ENCODE measurements at places on chromosomes 2 and 18. TPM values are rescaled to one million over a fixed set of nuclear protein-coding genes. Genes with fewer than 3 reads are reported as not detected.

DNA sequence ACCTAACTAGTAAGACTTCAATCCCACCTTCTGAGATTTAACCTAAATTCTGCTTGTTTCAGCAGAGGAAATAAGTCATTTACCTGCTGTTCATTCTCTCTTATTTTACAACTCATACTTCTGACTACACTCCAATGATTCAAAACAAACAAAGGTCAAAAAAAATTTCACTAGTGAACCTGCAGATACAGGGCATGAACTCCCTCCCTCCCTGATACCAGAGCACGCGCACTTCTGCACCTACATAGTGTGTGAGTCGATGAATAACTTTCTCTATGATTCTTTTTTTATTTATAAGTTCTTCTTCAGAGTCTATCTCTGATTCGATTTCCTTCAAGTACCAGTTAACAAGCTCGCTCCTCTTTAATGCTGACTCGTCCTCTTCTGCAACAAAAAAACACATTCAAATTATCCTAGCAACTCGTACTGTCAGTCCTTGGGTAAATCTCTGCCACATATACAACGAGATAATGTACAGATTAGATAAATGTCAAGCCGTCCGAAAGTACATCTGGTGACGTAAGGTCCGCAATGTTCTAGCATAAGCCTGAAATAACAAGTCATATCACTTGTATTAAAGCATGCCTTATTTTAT lies 7.4 kb upstream of the LCT start:
- no peak for DNase-seq

DNA sequence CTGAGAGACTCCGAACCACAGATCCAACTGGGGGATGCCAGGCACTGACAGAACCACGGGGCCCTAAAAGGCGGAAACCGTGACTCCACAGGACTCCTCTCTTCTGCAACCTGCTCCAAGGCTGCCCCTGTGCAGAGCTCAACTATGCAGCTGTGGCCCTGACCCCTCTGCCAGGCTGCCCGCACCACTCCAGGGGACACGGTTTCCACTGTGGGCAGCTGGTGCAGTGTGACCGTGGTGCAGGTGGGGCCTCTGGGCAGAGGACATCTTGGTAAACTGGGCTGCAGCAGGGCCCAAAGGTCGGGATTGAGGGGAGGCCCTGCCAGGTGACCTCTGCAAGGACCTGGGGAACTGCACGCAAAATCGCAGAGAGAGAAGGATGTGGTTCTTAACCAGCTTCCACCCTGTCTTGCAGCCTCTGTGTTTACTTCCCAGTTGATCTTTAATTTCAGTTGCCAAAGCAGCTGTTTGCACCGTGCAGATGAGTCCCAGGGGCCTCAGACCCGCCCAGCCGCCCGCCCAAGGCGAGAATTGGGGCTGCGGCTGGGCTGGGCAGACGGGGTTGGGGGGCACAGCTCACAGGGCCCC lies 104.6 kb upstream of the CTDP1 start:
- DNase-seq = no peak

- DNase-seq = no peak
Measured at GRCh38 chr2:12091201-12091806, 344.9 kb downstream of the LPIN1 start.

GRCh38 chr2:238063414-238064189 lies 2.8 kb downstream of the SCLY start:
- DNase-seq = no peak

DNA sequence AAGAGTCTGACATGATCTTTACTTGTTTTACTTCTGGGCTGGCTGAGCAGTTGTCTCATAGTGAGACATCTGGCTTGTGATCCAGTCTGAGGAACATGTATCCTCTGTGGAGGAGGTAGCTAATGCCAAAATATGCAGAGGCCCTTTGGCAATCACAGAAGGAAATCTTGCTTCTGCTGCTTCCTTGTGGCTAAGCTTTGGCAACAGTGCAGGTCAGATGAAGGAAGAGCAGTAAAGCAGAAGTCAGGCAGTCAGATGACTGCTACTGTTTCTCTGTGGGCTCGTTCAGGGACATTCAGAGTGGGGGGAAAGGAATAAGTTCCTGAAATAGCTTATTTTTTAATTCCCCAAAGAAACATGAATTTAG lies 22.3 kb downstream of the DOK1 start:
- no peak for DNase-seq

DNA sequence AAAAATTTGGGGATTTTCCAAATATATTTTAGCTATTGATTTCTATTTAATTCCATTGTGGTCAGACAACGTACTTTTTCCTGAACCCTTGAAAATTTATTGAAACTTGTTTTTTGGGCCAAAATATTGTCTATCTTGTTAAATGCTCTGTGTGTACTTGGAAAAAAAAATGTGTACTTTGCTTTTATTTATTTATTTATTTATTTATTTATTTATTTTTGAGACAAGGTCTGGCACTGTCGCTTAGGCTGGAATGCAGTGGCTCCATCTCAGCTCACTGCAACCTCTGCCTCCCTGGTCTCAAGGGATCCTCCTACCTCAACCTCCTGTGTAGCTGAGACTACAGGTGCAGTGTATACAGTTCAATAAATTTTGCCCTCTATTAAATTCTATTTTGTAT lies 94.6 kb downstream of the TGIF1 start:
- no peak for DNase-seq

SGPP2 gene
- 24.8 TPM for total RNA-seq

HOXD13 gene
- 15.7 TPM for total RNA-seq

DNA sequence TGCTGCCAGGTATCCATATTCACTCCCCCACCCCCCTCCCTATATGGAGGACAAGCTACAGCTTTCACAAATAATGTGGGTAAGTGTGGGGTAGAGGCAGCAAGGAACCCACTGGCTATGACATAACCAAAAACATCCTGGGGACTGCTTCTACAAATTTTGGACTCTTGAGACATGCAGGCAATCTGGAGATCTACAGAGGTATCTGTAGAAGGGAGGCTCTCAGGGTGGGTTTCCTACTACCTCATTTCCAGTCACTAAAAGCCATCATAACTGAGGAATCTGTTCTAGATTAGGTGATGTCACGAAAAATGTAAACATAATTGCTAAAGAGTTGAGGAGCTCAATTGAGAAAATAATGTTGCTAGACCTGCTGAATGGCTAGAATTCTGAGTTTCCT lies 46.8 kb upstream of the WIPF1 start:
- DNase-seq = no peak

DNA sequence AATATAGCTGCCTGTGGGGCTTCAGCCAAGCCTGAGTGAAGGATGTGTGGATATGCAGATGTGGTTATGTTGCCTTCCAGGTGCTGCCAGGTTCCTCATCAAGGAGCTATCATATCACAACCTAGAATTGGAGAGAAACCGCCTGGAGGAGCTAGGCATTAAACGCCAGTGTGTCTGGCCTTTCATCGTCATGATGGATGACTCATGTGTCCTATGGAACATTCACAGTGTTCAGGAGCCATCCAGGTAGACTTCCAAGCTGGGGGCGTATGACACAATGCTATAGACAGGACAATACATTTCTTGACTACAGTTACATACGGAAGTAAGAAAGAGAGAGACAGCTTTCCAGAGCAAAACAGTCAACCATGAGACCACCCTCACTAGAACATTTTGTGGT lies 86.8 kb downstream of the ESCO1 start:
- no peak for DNase-seq

- no peak for DNase-seq
Measured at GRCh38 chr2:161965994-161966393, 108.0 kb downstream of the DPP4 start.

DNA sequence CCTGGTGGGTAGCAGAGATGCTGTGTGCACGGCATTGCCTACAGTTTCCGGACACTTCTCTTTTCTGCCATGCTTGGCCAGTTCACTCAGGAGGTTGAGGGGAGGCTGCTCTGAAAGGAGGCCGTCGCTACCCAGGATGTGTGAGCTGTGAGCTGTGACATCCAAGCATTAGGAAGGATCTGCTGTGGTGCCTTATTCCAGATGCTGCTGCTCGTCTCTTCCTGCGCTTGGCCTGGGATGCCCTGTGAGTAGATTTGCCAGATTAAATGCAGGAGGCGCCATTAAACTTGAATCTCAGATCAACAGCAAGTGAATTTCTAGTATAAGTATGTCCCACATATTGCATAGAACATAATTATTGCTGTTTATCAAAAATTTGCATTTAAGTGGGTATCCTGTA lies 124.2 kb upstream of the SIX3 start:
- DNase-seq = no peak

GRCh38 chr2:105969552-105969951 lies 224.5 kb downstream of the UXS1 start:
- no peak for DNase-seq

DNA sequence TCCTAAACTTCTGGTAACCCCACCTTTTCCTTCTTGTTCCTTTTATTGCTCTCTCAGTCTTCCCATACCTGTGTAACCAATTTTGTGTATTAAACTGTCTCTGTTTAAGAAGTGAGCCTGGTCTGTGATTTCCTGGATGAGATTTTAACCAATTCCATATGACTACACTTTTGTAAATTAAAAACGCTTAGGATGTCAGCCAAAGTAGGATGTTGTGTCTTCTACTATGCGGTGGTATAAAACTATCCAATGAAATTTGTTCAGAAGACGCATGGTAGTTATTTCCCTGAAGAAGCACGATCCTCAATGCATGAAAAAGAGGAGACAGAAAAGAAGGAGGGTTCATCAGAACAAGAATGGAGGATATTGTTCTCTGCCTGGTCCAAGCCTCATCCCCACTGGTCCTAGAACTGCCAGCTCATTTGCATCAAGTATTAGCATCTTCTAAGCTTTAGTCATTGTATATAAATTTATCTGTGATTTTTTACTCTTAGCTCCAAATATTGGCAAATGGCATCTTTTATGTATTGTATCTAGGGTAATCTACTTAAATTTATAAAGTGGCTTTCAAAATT lies 127.4 kb downstream of the TGIF1 start:
- no peak for DNase-seq

- DNase-seq = no peak
Measured at GRCh38 chr2:151379169-151379568, 21.8 kb downstream of the TNFAIP6 start.

DNA sequence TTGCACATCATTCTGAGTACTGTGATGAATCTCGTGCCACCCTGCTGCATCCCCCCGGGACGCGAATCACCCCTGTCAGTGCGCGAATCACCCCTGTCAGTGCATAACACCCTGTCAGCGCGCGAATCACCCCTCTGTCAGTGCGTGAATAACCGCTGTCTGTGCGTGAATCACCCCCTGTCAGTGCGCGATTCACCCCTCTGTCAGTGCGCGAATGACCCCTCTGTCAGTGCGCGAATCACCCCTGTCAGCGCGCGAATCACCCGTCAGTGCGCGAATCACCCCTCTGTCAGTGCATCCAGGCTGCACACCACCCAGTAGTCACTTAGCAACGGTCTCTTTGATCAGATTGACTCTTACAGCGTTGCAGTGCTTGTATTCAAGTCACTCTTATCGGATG lies 134.4 kb upstream of the TPO start:
- DNase-seq = no peak

- DNase-seq = no peak
Measured at GRCh38 chr2:166025313-166025712, 71.7 kb upstream of the TTC21B start.

- DNase-seq = no peak
Measured at GRCh38 chr18:24018299-24018886, 3.8 kb downstream of the TTC39C start.

DNA sequence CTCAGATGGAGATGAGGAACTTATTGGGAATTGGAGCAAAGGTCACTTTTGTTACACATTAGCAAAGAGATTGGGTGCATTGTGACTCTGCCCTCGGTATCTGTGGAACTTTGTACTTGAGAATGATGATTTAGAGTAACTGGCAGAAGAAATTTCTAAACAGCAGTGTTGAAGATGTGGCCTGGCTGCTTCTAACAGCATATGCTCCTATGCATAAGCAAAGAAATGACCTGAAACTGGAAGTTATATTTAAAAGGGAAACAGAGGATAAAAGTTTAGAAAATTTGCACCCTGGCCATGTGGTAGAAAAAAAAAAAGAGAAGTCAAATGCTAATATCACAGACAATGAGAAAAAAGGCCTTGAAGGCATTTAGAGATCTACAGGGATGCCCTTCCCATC lies 256.8 kb upstream of the ZC3H15 start:
- no peak for DNase-seq

MAP3K19 gene
- not detected for total RNA-seq

GRCh38 chr2:200662727-200663126 lies 76.9 kb downstream of the AOX1 start:
- DNase-seq = no peak

DNA sequence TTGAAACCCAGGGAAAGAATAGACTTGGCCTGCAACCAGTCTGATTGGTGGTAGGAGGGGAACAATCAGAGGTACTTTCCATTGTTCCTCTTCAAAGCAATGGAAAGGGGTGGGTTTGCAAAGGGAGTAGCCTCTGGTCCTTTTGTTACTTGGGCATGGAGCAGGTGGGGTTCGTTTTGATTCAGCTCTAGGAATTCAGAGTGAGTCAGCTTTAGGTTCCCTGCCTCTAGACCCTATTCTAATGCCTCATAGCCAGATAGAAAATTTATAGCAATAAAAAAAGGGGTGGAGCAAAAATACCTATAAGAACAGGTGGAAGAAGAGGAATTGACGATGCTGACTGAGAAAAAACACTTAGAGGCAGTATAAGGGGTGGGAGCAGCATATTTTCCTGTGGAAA lies 636.4 kb downstream of the PLCL1 start:
- no peak for DNase-seq

- no peak for DNase-seq
Measured at GRCh38 chr2:36869606-36870005, 96.7 kb downstream of the STRN start.

DNA sequence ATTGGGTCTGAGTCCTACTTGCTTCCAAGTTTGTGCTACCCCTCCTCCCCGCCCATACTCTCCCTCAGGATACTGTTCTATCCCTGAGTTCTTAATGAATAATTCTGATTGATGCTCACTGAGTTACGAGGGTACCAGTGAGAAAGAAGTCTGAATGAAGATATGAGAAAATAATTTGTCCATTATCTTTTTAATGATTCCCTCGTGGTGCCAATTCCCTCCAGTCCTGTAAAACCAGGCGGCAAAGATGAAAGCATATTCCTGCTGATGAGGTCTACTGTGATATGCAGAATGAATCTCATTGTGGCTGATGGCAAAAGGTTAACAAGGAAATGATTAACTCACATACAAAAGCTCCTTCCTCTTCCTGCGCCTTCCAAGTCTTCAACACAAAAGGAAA lies 650.2 kb upstream of the SLC39A10 start:
- DNase-seq = no peak

DNA sequence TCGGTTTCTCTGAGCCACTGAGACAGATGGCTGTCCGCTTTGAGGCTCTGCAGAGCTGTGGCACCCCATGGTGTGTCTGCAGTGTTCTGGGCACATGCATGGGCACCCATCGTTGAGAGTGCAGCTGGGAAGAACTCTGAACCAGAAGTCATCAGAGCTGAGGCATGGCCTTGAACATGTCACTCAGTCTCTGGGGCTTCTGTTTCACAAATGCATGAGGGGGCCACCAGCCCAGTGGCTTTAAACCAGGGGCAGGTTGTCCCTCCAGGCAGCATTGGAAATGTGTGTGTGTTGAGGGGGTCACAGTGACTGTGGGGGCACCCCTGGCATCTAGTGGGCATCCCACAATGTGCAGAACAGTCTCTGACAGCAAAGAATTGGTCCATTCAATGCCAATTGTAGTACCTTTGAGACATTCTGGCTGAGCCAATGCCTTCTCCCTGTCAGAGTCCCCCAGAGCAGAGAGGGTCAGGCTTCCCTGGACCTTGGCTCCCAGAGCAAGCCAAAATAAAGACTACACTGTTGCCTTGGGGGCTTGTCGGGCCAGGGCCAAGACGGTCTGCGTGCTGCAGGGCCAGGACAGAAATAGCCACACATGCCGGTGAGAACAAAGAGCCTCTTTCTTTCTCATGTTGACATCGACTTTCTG lies 9.3 kb upstream of the PSMD1 start:
- no peak for DNase-seq

GRCh38 chr18:63834471-63835113 lies 52.9 kb upstream of the SERPINB2 start:
- no peak for DNase-seq
